Naive thymus-derived CD4-positive, alpha-beta T cell (primary cell): ENCODE measurements at places on chromosomes 2 and 18.

GRCh38 chr2:196233805-196234475, 62.6 kb upstream of the STK17B start:
- DNase-seq, result peak; percentile 58

GRCh38 chr18:62935994-62936393, 220.7 kb downstream of the PHLPP1 start:
- DNase-seq, result no peak

- DNase-seq, result no peak
These were observed 42.6 kb downstream of the PKP4 start for GRCh38 chr2:158499383-158499782.

GRCh38 chr2:216590780-216591179, 42.4 kb upstream of the IGFBP2 start:
- DNase-seq, result no peak

DNA sequence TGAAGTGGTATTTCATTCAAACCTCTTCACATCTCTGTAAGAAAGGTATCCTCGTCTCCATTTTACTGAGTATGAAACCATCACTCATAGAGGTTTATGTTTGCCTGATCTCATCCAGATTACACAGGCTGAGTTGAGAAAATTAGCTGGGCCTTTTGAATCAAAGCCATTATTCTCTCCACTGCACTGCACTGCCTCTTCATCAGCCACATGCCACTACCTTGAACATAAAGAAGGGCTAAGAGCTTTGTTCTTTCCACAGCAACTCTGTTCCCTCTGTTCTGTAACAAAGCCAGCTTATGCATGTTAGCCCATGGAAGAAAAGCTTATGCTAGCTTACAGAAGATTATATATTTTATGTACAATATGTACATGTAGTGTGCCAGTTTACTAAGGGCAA, 362.6 kb upstream of the DLGAP1 start:
- DNase-seq, result no peak

GRCh38 chr2:119174216-119174992, 15.9 kb upstream of the C1QL2 start:
- DNase-seq, result peak; percentile 47

DNA sequence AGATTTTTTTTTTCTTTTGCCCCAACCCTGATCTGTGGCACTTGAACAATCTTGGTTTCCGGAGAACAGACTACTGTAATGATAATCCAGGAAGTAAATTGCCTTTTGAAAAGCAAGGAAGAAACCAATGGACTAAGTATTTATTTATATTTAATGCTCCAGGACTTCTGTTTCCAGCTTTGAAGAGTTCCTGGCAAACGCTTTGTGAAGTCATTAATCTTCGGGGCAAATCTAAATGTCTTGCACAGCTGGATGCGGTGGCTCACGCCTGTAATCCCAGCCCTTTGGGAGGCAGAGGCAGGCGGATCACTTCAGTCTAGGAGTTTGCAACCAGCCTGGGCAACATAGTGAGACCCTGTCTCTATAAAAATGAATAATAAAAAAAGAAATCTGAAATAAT, 135.1 kb upstream of the GATA6 start:
- DNase-seq, result no peak

DNA sequence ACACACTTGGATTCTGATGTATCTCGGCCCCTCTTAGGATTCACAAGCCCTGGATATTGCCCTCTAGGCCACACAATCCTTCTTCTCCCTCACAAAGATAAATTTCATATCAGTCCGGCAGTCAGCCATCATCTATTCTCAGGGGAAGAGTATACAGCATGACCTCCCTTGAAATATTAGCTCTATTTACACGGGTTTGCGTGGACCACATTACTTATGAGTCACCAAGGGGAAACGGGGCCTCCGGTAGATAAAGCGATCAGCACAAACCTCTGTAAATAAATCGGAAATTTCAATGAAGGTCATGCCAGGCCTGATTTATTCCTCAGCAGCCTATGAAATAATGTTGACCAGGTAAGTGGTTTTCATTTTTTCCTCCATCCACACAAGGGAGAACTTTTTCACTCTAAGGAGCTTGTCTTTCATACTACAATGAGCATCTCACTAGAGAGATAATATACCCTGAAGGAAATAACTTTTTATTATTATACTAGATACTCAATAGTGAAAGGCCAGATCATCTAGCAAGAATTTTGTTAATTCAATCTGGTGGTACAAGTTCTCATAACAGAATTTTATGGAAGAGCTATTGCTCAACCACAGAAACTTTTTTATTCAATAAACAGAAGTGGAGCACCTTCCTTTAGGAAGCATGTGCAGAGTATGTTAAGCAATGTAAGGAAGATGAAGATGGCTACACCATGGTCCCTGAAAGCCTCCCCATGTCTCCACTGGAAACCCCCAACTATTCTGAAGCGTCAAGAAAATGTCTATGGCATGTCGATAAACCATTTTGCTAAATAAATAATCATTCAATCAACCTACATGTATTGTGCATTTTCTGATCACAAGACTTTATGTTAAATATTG, 125.2 kb upstream of the PIK3C3 start:
- DNase-seq, result no peak

GRCh38 chr2:228543117-228543516, 361.6 kb upstream of the SPHKAP start:
- no peak for DNase-seq

GRCh38 chr2:174025271-174026121, 60.3 kb upstream of the SP3 start:
- no peak for DNase-seq

- no peak for DNase-seq
These were observed 98.5 kb downstream of the TACR1 start for GRCh38 chr2:75100801-75101151.

- DNase-seq, result no peak
These were observed 254.3 kb downstream of the BCL11A start for GRCh38 chr2:60299179-60299578.
